ENCODE measurements at places on chromosomes 11 and 22.

GRCh38 chr11:17343907-17344306 is 7.7 kb upstream of the NCR3LG1 start:
- H3K4me1 ChIP-seq = no peaks in the 10 kb centered on the region
- DNase-seq = no peak
- H3K4me3 ChIP-seq = no peak overlapping the region
- no peaks in the 10 kb centered on the region for H3K27me3 ChIP-seq
- H3K36me3 ChIP-seq = no peaks in the 10 kb centered on the region
- H3K27ac ChIP-seq = no peak overlapping the region

- no peaks in the 10 kb centered on the region for H3K36me3 ChIP-seq
- H3K4me1 ChIP-seq = peaks cover 8% of the 10 kb centered on the region
- peak; percentile 70 for DNase-seq
- H3K27ac ChIP-seq = peak overlapping the region; percentile 33
- no peaks in the 10 kb centered on the region for H3K27me3 ChIP-seq
Measured at GRCh38 chr11:95147364-95147905, 57.8 kb downstream of the ENDOD1 start.

DNA sequence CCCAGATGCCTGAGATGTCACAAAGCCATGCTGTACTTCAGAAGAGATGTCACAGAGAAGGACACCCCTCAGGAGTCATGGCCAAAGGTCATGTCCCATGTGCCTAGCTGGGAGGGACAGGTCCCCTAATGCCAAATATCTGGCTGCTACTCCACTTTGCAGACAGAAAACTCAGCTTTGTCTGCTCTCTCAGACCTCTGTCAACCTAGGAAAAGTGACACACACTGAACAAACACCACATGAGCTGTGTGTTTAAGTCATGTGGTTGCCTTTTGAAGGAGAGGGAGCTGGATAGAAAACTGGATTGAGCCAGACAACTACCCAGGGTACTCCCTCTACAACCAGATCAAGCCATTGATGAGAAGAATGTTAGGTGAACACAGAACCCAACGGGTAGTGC is 3.5 kb downstream of the TRIM66 start:
- peaks cover 4% of the 10 kb centered on the region for H3K4me1 ChIP-seq
- no peak overlapping the region for H3K4me3 ChIP-seq
- DNase-seq = no peak
- no peaks in the 10 kb centered on the region for H3K27me3 ChIP-seq
- H3K36me3 ChIP-seq = peaks cover 7% of the 10 kb centered on the region
- H3K27ac ChIP-seq = no peak overlapping the region

GRCh38 chr11:69001243-69002081 is 11.6 kb downstream of the MRGPRF start:
- no peak overlapping the region for H3K4me3 ChIP-seq
- no peak for DNase-seq
- H3K36me3 ChIP-seq = peaks cover 7% of the 10 kb centered on the region

DNA sequence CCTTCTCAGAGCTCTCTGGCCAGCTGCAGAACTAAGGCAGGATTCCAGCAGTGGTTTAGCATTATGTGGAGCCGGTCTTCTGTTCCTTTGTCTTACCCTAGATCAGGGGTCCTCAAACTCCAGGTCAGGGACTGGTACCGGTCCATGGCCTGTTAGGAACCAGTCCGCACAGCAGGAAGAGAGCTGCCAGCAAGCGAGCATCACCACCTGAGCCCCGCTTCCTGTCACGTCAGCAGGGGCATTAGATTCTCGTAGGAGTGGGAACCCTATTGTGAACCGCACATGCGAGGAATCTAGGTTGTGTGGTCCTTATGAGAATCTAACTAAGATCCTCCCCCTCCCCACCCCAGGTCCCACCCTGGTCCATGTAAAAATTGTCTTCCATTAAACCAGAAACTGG is 1.6 kb downstream of the OR10G7 start:
- H3K27ac ChIP-seq = no peak overlapping the region
- no peaks in the 10 kb centered on the region for H3K36me3 ChIP-seq
- H3K4me3 ChIP-seq = no peak overlapping the region
- DNase-seq = no peak
- peaks cover 3% of the 10 kb centered on the region for H3K27me3 ChIP-seq

DNA sequence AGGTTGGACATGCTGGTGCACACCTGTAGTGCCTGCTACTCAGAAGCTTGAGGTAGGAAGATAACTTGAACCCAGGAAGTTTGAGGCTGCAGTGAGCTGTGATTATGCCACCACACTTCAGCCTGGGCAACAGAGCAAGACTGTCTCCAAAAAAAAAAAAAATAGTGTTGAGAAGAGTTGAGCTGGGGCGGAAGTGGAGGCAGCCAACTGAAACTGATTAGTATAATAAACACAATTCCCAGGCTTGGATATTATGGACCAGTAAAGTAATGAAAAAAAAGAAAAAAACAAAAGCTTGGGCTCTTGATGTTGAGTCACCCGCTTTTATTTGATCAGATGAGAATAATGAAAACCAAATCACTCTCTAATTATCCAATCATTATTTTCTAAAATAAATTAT is 21.0 kb downstream of the LDLRAD3 start:
- no peak for DNase-seq
- H3K27me3 ChIP-seq = no peaks in the 10 kb centered on the region
- no peak overlapping the region for H3K27ac ChIP-seq

GRCh38 chr22:31446208-31446607 is 43.4 kb downstream of the EIF4ENIF1 start:
- H3K4me3 ChIP-seq = no peak overlapping the region
- peaks cover 64% of the 10 kb centered on the region for H3K36me3 ChIP-seq
- no peaks in the 10 kb centered on the region for H3K4me1 ChIP-seq
- H3K27me3 ChIP-seq = no peaks in the 10 kb centered on the region
- no peak for DNase-seq

- no peaks in the 10 kb centered on the region for H3K27me3 ChIP-seq
- no peak overlapping the region for H3K4me3 ChIP-seq
- H3K36me3 ChIP-seq = peaks cover 30% of the 10 kb centered on the region
- peaks cover 12% of the 10 kb centered on the region for H3K4me1 ChIP-seq
Measured at GRCh38 chr11:117412653-117413275, 85.1 kb downstream of the CEP164 start.

Measured in large intestine (tissue), 12 donors.